ENCODE measurements at places on chromosomes 3 and 15. TPM values are rescaled to one million over a fixed set of nuclear protein-coding genes. Genes with fewer than 3 reads are reported as not detected.
A peak's percentile ranks its signal among the peaks of the same experiment; 100 is the strongest.

DNA sequence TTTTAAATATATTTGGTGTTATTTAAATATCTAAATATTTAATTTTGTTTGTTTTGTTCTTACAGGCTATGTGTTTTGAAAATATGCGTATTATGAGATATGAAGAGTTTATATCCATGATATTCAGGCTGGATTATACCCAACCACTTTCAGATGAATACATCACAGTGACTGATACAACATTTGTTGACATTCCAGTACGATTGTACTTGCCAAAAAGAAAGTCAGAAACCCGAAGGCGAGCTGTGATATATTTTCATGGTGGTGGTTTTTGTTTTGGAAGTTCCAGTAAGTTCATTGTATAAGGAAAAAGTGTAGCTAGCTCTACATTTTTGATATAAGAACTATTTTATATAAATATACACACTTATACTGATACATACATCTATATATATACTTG is 6.9 kb downstream of the AADACL2 start:
- no peak for DNase-seq

- no peak for DNase-seq
These were observed 89.4 kb downstream of the CD47 start for GRCh38 chr3:108001457-108001856.

DNA sequence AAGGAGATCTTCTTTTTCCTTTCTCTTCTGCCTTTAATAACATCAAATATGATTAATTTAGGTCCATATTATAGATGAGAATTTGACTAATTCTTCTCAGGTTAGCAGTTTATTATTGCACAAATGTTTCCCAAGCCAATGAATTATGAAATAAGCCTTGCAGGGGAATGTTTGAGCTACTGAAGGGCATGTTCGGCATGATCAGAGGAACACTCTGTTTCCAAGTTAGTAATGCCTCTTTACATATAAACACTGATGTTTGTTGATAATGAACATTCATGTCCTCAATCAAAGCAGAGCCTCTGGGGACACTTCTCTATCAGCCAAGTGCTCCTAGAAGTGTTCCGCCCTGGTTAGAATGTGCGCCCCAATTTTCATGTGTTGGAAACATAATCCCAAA is 10.0 kb upstream of the CYP1A1 start:
- DNase-seq: no peak

DNA sequence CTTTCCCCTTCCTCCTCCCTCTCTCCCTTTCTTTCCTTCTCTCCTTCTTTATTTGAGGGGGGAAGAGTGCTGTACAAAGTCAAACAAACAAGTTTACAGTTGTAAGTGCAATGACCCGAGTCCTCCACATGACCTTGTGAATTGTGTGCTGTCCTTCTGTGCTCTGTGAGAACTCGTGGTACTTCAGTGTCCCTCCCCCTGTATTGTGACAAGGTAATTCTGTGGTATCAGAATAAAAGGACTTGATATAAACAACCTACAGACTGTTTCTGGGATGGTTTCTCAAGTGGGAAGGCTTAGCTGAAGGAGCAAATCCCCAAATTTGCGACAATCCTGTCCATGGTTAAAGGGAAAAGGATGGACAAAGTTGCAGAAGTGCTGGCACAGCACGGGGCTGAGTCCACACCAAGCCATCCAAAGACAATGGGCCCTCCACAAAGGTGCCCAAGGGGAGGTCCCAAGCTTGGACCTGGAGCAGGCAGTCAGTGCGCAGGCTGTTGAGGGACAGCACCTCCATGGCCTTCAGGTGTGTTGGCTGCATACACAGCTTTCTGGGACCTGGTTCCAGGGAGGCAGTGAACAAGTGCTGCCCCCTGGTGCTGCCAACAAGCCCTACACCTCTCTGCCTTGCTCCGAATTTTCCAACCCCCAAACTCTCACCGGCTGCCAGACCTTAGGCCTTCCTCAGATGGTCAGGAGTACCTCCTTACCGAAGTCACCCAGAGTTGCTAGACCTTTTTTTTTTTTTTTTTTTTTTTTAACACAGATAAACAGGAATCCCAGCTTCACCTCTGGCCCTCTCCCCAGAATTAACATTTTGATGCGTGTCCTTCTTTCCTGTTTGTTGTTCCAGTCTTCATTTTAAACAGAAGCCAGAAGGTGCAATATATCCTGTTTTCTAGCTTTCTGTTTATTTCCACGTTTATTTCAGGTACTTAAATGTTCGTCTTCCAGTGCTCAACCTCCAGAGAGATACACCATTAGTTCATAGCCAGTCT is 2.6 kb upstream of the APEH start:
- DNase-seq: peak; percentile 72

DNA sequence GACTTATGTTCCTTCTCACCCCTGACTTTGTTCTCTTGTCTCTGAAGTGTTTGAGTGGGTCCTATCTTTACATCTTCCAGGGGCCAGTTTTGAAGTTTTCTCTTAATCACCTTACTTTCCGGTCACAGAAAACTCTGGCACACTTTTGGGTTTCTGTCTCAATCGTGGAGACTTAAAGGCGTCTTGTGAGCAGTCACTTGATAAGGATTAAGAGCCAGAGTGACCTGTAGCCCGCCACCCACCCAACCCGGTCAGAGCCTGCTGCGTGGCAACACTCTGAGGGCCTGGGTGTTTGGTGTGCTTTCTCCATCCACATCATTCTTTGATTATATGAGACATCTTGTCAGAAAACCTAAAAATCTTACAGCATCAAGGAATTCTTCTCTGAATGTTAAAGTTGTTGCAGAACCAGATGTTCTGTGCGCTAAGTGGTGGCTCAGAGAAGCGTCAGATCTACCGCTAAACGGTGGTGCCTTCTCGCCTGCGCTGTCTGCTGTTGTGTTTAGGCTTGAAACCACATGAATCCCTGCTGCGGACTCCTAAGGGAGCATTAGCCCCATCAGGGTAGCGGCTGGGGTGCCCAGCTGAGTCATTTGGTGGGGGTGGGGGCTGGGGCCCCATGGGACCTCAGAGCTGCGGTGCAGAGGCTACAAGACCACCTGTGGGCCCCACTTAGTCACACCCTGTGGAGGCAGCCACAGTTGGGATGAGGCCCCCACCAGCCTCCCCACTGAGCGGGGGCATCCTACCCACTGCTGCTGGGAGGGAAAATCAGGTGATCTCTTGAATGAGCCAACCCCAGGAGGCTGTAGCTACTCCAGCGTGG is 158.7 kb upstream of the BHLHE40 start:
- no peak for DNase-seq

- no peak for DNase-seq
These were observed 24.6 kb upstream of the MCCC1 start for GRCh38 chr3:183123891-183124290.

- no peak for DNase-seq
These were observed 133.5 kb upstream of the STT3B start for GRCh38 chr3:31399271-31399670.

- DNase-seq: no peak
These were observed 706.2 kb downstream of the TBL1XR1 start for GRCh38 chr3:176491084-176491483.

GRCh38 chr3:157079676-157080369 is 80.1 kb downstream of the CCNL1 start:
- no peak for DNase-seq

GRCh38 chr15:51768018-51768417 is 16.6 kb downstream of the TMOD2 start:
- no peak for DNase-seq

DNA sequence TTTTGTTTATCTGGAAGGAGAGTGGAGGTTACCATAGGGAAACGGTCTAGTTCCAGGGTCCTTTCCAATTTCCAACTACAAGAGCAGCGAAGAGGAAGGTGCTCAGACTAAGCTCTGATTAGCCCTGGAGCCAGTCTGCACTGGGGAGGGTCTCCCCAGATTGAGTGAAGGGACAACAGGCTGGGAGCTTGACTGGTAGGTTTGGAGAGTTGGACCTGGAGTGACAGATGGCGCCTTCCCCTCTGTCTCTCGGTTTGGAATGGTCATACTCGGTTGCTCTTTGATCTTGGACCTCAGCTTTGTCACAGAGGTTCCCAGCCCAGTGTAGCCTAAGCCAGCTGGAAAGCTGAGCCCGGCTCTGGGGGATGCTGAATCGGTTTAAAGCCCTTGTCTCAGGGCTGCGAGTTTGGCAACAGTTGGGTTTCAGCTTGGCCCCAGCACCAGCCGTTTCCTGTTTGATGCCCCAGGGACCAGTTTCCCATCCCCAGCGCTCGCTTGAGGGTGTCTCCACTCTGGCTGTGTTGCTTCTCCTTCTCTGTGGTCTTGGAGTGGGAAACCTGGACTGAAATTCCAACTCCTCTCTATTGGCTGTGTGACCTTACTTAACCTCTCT is 53.1 kb upstream of the ULK4 start:
- DNase-seq: peak; percentile 77

GRCh38 chr15:43899928-43900327 is 73.1 kb downstream of the WDR76 start:
- DNase-seq: no peak

GRCh38 chr3:73475175-73475574 is 149.6 kb downstream of the PDZRN3 start:
- DNase-seq: no peak

GRCh38 chr15:60471314-60471713 is 7.6 kb downstream of the ICE2 start:
- DNase-seq: no peak

GRCh38 chr3:168220556-168220955 is 124.8 kb upstream of the GOLIM4 start:
- no peak for DNase-seq

GRCh38 chr15:90839187-90840071 is 29.0 kb upstream of the FURIN start:
- DNase-seq: no peak

DNA sequence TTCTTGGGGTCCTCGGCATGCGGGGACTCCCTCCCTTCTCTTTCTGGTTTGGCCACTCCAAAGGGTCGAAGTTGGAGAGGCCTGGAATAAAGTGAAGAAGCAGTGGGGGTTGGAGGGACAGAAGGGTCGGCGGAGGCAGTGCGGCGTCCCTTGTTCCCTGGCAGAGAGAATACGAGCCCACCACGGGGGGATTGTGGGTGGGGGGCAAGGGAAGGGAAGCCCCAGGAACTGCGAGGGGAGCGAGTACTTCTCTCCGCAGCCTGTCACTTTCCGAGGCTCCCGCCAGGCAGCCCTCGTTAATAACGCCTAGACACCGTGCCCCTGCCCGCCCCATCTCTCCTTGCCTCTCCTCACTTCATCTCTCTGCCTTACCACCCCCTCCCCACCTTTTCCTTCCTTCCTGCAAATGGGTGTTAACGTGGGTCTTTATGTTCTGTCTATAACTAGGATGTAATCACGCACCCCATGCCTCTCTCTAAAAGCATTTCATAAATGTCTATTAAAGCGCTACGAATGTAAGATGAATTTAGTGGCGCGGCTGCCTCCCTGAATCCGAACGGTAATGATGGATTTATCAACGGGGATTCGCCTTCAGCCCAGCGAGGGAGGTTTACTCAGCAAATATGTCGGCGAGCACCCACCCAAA is 13.7 kb downstream of the NR2F2 start:
- DNase-seq: no peak

DNA sequence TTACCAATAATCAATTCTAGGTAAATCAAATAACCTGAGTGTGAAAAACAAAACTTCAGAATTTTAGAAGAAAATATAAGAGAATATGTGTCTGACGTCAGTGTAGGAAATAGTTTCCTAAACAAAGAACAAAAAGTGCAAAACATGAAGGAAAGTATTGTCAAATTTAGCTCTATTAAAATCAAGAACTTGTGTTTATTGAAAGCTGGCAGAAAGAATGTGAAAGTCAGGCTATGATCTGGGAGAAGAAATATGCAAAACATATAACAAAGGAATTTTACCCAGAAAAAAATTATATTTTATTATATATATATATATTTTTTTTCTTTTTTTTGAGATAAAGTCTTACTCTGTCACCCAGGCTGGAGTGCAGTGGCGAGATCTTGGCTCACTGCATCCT is 129.1 kb upstream of the ANKRD28 start:
- no peak for DNase-seq

- DNase-seq: no peak
These were observed 1198.0 kb downstream of the ROBO1 start for GRCh38 chr3:78569804-78570203.

DNA sequence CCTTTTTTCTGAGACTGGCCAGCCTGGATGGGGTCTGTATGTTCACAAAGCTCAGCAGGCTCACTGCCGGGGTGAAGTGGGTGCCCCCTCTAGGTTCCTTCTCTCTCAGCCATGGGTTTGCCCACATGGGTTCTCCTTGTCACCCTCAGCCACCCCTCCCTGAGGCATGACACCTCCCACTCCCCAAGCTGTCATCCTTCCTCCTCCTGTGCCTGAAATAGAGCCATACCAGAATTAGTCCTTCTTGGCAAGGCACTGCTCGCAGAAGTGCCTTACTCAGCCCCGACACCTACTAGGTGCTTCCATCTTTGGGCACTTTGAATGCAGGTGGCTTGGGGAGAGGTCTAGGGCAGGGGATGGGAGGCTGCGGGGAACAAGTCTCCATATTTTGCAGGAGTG is 62.9 kb upstream of the SEC13 start:
- no peak for DNase-seq

DNA sequence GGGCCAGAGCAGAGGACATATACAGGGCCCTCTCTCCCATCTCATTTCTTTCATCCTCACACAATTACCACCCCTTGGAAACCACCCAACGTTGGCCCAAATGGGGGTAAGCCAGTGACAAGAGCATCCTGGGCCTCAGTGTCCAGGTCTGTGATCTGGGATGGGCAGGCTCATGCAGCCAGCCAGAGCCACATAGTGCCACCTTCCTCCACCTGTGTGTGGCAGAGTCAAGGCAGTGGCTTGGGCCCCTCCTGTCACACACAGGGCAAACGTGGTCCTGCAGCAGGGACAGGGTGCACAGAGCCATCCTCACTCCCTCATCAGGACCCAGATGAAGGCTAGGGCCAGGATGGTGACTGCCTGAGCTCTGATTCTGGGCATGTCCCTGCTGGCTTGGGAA is 2.3 kb upstream of the MYL3 start:
- peak; percentile 25 for DNase-seq

GRCh38 chr3:151178208-151178845 is 24.7 kb downstream of the GPR171 start:
- DNase-seq: no peak

GRCh38 chr15:54197995-54198394 is 219.8 kb downstream of the UNC13C start:
- DNase-seq: no peak

DNA sequence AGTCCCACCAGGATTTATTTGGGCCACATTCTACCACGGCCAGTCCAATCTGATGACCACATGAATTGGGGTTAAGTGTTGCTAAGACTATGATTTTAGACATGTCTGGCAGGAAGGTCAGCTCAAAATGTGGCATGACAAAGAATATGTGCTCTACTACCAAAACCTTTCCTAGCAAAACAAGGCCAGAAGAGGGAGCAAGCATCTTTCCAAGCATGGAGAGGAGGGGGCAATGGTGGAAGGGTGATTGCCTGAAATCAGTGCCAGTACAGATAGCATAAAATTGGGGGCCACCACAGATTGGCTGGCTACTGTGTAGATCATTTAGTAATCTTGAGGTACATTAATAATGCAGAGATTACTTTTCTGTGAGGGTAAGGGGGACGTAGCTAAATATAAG is 43.2 kb downstream of the TMEM39A start:
- DNase-seq: no peak

The SLC6A1 gene
- total RNA-seq: 0.62 TPM

The GOLGA8T gene
- 0.27 TPM for total RNA-seq

The UBXN7 gene
- total RNA-seq: 36.0 TPM

The ERC2 gene
- total RNA-seq: 0.94 TPM

The ATP8B4 gene
- total RNA-seq: 3.1 TPM

The CD96 gene
- total RNA-seq: 0.32 TPM

The DUOXA2 gene
- not detected for total RNA-seq

The LARP6 gene
- 54.8 TPM for total RNA-seq

The AMIGO3 gene
- total RNA-seq: not detected

The LMAN1L gene
- total RNA-seq: 23.5 TPM

The MORC1 gene
- not detected for total RNA-seq

The HCLS1 gene
- total RNA-seq: 11.1 TPM

The GATA2 gene
- total RNA-seq: 8.0 TPM

Measured in left ventricle myocardium superior (tissue), 1 donor.